ENCODE measurements at places on chromosomes 16 and 17.

DNA sequence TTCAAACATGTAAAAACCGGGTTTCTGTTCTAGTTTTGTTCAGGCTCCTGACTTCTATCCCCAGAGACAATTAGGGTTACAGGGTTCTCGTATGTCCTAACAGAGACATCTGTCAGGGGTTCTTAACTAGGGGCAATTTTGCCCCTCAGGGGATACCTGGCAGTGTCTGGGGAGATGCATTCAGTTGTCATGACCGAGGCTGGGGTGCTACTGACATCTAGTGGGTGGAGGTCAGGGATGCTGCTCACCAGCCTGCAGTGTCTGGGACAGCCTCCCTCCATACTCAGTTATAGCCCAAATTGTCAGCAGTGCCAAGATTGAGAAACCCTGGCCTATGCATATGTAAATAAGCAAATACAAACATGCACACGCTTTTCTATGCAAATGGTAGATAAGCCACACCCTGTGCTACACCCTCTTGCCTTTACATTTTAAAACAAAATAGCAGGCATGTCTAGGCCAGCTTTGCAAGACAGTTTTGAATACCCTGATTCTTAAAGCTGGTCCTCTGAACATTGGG lies 37.4 kb downstream of the CLEC16A start:
- DNase-seq: no peak

DNA sequence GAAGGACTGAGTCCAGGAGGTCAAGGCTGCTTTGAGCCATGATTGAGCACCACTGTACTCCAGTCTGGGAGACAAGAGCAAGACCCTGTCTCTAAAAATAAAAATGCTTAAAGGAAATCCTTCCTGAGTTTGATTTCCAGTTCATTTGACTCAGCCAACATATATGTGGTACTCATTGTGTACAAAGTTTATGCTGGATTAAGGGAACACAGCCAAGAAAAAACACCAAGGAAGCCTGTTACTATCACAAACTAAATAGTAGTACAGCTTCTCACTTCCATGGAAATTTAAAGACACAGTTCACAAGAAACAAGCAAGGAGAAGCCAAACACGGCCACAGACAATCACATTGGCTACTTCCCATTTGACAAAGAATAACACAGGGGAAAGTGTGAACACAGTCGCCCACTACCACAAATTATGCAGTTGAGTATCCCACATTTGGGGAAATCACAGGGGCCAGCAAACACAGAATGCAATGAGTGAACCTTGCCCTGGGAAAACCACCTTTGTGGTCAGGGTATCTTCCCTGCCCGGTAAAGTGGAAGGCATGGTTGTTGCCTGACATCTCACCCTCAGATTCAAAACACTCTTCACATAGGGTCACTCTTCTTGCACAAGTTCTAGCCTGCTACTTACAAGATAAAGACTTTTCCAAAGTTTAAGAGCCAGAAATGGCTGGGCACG lies 14.5 kb downstream of the TEX14 start:
- no peak for DNase-seq

- DNase-seq: no peak
Measured at GRCh38 chr16:54503011-54503855, 216.6 kb upstream of the IRX3 start.

GRCh38 chr17:63698381-63698885 lies 1.5 kb downstream of the LIMD2 start:
- no peak for DNase-seq

DNA sequence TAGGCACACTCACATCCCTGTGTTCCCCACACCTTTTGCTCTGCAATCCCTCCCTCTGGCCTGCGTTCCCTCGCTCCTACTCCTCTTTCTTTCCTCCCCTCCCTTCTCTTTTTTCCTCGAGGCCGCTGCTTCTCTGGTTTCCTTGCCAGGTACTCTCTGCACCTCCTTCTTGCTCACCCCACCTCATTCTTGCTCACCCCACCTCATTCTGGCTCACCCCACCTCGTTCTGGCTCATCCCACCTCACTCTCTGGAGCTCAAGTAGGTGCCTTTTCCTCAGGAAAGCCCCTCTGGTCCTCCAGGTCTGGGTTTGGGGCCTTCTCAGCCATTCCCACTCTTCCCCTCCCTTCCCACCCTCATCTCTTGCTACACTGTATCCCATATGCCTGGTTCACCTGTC lies 103.5 kb downstream of the PLCG2 start:
- DNase-seq: no peak

DNA sequence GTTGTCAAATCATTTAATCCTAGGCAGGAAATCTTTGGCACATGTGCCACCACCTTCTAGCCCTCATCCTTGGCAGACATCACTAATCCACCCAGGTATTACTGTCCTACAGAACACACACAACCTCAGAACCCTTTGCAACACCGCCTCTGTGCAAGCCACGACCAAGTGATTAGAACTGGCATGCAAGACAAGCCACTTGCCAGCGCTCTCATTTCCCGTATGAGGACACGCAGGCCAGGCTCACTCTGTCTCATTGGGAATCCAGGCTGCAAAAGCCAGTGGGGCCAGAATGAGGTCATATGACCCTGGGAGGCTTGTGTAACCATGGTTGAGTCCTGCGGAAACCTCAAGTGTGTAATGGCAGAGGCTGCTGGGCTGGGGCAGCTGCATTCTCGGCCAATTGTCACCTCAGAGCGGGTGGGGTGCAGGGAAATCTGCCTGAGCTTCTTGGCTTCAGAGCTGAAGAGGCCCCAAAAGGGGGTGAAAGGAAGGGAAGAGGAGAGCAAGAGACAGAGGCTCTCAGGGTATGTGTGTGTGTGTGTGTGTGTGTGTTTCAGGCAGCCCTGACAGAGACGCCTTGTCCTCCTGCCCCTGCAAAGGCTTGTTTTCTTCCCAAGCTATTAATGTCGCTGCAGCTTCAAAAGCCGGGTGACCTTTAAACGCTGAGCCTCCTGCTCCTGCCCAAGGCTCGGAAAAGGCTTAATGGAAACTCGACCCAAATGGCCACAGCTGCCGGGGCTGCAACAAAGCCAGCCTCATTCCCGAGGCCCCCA lies 43.2 kb upstream of the MRPS23 start:
- peak; percentile 90 for DNase-seq

DNA sequence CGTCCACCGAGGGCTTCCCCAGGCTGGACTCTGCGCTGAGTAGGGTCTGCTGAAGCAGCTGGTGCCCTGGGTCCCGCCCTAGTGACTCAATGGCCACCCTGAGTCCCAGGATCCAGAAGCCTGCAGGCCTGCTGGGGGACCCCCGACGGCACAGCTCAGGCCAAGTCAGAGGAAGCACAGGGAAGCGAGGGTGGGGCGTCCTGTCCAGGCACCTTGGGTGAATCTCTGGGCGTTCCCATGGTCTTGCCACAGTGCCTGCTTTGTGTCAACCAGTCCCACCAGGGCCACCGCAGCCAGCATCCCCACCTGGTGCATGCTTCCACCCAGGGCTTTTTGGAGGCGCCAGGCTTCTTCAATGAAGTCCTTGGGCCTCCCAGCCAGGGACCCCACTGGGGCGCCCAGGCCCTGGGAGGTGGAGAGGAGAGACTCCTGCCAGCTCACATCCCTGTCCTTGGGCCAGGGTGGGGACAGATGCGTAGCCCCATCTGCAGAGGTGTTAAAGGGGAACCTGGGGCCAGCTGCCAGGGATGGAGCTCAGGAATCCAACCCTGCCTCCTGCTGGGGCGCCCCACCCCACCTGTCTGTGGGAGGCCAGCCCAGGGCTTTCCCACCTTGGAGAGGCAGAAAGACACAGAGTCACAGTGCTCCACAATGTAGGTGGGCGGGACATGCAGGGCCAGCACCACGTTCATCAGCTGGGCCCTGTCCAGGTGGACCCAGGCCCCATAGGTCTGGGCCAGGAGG lies 17.8 kb downstream of the TMEM235 start:
- no peak for DNase-seq

GRCh38 chr16:3112881-3113574 lies 642 bp downstream of the ZNF205 start:
- no peak for DNase-seq

- no peak for DNase-seq
Measured at GRCh38 chr17:79541056-79541850, 69.6 kb downstream of the RBFOX3 start.

DNA sequence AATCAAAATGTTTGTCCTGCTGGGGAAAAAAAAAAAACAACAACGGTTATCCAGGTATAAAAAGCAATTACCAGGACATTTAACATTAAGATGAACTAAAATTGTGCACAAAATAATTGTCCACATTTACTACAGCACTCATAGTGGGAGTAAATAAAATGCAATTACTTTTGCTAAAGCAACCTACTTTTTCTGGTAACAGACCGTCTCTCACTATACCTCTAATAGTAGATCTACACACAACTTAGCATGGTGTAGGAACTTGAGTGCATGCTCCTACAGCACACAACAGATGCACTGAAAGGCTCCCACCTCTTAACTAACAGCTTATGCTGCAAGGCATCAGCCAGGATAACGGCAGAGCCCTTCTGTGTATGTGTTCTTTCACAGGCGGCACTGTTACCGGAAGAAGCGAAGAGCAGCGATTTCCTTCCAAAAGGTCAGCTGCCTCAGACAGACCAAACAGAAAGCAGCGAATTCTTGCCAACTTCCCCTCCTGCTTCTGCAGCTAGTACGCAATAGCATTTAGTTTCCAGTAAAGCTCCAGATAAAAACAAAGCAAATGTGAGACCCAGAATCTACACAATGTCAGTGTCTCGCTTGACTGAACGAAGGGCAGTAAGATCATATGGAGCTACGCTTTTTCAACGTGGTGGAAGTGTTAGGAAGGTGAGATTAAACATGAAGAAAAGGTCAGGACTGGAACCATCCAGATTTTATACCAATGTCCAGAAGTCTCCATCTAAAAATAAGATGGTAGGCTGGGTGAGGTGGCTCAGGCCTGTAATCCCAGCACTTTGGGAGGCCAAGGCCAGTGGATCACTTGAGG lies 27.6 kb downstream of the STAT5B start:
- DNase-seq: no peak

DNA sequence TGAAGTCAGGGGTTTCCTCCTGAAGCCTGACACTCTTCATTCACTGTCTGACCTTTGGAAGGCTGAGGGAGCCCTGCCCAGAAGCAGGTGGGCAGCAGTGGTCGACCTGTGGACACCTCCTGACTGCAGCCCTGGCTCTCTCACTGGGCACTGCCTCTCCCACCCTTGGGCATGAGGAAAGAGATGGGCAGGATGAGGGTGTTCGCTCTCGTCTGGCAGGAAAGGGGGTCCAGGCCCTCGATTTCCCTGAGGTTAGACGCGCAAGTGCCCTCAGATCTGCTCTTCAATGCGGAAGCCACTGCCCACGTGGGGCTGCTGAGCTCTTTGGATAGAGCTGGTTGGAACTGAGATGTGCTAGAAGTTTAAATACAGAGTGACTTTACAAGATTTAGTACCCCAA lies 171.9 kb downstream of the AHSP start:
- DNase-seq: no peak

- DNase-seq: no peak
Measured at GRCh38 chr17:21012736-21013135, 30.1 kb downstream of the USP22 start.

DNA sequence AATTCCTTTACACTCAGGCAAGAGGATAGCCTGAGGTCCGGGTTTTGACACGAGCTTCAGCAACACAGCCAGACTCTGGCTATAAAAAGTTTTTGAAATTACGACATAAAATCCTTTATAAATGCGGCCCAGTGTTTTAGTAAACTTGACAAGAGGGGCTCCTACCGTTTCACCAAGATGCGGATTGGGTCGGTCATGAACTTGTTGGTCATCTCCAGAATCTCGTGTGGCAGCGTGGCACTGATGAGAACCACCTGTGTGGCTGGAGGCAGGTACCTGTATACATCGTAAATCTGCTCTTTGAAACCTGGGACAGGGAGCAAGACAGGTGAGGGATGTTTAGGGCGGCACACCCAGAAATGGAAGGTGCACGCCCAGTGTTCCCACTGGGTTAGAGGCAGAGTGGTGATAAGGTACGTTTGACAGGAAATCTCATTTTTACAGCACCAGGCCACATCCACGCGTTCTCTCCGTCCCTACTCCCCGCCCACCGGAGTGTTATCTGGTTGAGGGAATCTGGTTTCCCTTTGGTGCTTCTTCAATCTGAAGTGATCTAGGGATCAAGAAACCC lies 8.0 kb downstream of the EIF4A3 start:
- DNase-seq: no peak
